SK-MEL-5 (cell line): ENCODE measurements at places on chromosomes 1 and 21. TPM values are rescaled to one million over a fixed set of nuclear protein-coding genes. Genes with fewer than 3 reads are reported as not detected.

- DNase-seq = no peak
Measured at GRCh38 chr1:29876441-29876840, 640.1 kb downstream of the PTPRU start.

DNA sequence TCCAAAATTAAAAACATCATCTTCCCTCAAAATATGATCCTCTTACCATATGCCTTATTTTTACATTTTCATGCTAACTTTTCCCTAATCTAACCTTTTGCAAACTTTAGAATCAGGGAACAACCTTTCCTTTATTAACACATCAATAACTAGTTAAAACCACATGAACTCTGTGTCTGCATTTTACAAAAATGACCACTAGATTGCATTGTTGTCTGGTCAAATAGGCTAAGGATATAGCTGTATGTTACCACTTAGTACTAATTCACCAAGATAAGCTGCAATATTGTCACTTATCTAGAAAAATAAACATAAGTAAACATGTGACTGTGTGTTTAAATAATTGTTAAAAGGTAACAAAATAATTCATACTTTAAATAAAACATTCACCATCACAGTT lies 82.3 kb downstream of the DENND1B start:
- peak; percentile 51 for DNase-seq

- DNase-seq = peak; percentile 27
Measured at GRCh38 chr1:11930571-11931445, 3.7 kb upstream of the PLOD1 start.

GRCh38 chr21:42405064-42406013 lies 1.6 kb downstream of the UBASH3A start:
- no peak for DNase-seq

DNA sequence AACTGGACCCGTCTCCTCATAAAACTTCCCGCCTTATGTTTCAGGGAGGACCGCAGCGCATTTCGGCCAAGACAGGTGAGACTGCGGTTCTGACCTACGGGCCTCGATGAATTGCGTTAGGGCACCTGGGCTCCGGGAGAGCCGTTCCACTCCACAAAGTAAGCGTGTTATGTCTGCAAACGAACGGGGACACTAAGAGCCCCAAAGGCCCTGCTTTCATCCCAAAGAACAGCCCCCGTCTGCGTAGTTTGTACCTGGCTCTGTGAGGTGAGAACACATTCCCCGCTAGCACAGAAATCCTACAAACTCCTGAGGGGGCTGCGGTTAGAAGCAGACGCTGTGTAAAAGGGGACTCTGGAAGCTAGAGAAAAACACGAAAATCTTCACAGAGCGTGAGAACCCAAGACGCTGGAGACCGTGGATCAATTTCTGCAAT lies 41.6 kb upstream of the PPIAL4F start:
- DNase-seq = no peak

DNA sequence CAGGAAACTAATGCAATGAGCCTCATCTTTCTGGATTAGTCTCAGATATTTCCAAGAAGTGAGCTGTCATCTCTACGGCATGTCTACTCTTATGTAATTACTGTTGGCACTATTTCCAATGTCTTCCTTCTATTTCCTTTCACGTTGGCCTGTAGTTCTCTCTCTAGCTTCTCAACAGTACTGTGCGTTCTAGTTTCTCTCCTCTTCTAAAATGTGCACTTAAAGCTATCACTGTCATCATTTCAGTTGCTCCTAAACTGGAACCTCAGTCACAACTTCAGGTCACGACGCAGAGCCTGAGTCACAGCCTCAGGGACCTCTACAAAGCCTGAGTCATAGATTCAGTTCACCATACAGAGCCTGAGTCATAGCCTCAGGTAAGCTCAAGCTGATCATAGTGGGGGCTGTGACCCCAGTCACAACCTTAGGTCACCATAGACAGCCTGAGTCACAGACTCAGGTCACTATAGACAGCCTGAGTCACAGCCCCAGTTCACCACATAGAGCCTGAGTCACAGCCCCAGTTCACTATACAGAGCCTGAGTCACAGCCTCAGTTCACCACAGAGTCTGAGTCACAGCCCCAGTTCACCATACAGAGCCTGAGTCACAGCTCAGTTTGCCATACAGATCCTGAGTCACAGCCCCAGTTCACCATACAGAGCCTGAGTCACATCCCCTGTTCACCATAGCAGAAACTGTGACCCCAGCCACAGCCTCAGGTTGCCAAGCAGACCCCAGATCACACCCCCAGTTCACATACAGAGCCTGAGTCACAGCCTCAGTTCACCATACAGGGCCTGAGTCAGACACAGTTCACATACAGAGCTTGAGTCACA lies 13.0 kb downstream of the WNT9A start:
- no peak for DNase-seq

Gene PDPN
- total RNA-seq = not detected in 2 replicates

GRCh38 chr1:201320168-201320788 lies 37.0 kb downstream of the PKP1 start:
- DNase-seq = no peak

- no peak for DNase-seq
Measured at GRCh38 chr1:179295164-179295755, 1.7 kb downstream of the SOAT1 start.

Gene FAM72B
- total RNA-seq = 7.9 and 9.5 TPM in 2 replicates
